ENCODE measurements at places on chromosomes 5 and 9.

- no peak for DNase-seq
Measured at GRCh38 chr5:90554358-90555006, 4.1 kb upstream of the ADGRV1 start.

DNA sequence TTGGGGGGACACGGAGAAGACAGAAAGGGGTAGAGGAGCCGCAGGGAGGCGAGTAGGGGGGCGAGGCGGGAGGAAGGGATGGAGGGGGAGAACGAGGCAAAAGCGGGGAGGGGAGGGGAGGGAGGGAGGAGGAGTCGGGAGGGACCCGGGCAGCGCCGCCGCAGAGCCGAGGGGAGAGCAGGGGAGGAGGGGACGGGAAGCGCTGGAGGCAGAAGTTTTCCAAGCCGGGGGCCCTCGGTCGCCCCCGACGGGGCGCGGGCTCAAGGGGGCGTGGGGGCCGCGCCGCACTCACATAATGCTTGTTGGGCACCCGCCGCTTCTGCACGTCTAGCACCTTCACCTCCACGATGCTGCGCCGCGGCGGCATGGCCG, 353 bp downstream of the SH3PXD2B start:
- no peak for DNase-seq

GRCh38 chr5:93883459-93883858, 142.1 kb upstream of the POU5F2 start:
- DNase-seq = no peak

DNA sequence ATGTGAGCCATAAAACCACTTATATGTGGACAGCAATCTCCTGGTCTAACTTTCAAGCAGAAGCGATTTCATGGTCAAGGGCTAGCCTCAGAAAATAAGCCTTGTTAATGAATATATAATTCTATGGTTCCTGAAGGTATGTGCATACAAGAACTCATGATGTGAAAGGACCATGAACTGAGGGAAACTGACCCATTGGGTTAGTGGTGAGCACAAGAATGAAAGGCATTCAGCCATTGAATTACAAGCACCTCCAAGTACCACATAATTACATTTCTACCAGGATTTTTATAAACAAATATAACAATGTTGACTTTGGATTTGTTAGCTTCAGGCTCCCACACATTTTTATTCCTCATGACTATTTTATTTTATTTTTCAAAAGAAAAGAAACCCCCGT, 459.0 kb downstream of the TLE4 start:
- no peak for DNase-seq

GRCh38 chr9:2634818-2635217, 13.2 kb downstream of the VLDLR start:
- no peak for DNase-seq

DNA sequence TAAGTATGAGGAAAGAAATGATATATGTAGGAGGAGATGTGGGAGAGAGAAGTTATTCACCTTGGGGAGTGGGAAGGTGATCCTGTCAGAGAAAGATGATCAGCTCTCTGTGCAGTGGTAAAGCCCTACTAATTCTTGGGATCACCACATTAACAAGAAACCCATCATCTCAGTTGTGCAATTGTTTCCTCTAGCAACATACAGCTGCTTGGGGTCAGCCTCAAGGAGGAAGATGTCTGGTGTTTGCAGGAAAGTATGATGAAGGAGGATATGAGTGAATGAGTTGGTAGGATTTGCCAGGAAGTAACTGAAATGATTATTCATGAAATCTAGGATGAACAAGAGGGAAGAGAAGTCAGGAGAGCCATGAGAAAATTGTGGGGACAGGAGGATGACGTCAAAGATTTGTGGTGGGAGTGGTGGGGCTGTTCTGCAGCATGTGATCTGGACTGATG, 50.1 kb downstream of the TNFSF8 start:
- no peak for DNase-seq
